ENCODE measurements at places on chromosomes 6 and 20. TPM values are rescaled to one million over a fixed set of nuclear protein-coding genes. Genes with fewer than 3 reads are reported as not detected.

MLN gene
- not detected for total RNA-seq

SLC17A1 gene
- total RNA-seq, result not detected

KHDC1L gene
- not detected for total RNA-seq

C20orf144 gene
- not detected for total RNA-seq

OPN5 gene
- not detected for total RNA-seq

ZNF451 gene
- 61.5 TPM for total RNA-seq

ZNF334 gene
- 5.9 TPM for total RNA-seq

TP53INP2 gene
- total RNA-seq, result 17.8 TPM

IRAK1BP1 gene
- total RNA-seq, result 3.6 TPM

- no peak for DNase-seq
Measured at GRCh38 chr6:79410806-79411205, 126.4 kb downstream of the LCA5 start.

DNA sequence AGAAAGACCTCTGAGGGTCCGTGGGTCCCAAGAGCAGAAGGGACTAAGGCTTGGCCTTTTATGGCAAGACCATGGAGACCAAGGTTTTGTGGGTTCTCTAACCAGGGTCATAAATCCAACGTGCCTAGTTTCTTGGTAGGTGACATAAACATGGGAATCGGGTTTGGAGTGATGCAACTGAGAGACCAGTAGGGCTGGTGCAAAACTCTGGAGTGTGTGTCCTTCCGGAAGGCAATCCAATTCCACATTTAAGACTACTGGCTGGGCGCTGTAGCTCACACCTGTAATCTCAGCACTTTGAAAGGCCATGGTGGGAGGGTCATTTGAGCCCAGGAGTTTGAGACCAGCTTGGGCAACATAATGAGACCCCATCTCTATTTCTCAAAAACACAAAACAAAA lies 116.5 kb upstream of the ARG1 start:
- no peak for DNase-seq

DNA sequence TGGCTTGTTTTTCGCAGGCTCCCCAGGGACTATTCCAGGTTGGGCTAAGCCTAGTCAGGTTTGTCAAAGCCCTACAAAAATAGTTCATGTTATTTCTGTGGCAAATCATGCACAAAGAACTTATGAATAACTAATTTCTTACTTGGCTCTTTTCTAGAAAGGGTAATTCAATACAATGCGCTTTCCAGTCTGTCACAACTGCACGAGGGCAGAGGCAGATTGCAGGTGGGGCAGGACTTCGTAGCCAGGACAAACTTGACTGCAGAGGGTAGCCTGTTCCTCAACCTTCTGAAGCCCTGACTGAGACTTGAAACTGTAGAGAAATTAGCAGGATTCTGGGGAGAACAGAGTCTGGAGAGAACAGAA lies 253.5 kb downstream of the QKI start:
- DNase-seq, result no peak

DNA sequence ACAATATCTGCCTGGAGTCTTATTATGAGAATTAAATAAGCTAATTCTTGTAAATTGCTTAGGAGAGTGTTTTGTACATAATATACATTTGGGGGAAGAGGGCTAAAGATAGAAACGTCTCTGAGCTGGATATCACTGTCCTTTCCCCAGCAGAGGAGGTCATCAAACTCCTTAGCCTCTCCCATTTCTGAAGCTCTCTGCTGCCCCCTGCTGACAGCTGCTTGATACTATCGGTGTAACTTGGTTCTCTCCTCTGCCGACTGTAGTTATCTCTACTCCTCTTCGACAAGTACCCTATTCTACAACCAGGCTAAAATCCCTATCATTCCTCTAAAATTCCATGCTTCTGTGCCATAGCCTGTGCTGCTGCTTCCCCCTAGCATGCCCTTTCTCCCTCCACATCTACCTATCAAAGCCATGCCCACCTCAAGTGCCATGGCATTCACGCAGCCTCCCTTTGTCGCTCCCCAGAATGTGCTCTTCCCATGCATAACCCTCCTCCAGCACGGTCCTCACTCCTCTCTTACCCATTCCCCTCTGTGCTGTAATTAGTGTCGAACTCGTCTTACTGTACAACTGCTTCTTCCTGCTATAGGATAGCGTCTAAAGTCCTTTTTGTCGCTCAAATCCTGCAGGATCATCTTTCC lies 101.2 kb downstream of the EPM2A start:
- peak; percentile 84 for DNase-seq

- no peak for DNase-seq
Measured at GRCh38 chr6:35453236-35453635, 1.1 kb downstream of the FANCE start.

GRCh38 chr6:141562186-141562811 lies 570.4 kb upstream of the GJE1 start:
- no peak for DNase-seq

- no peak for DNase-seq
Measured at GRCh38 chr6:111150577-111150976, 63.3 kb downstream of the SLC16A10 start.

DNA sequence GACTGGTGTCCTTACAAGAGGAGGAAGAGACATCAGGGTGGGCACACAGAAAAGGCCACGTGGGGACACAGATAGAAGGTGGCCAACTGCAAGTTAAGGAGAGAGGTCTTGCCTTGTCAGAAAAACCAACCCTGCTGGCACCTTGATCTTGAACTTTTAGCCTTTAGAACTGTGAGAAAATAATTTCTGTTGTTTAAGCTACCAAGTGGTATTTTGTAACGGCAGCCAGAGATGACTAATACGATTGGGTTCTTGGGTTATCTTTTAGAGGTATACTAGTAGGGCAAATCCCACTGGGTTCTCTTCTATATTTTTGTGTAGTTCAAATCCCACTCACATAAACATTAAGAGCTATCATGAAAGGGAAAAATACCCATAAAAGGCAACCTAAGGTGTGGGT lies 31.9 kb upstream of the ZBTB24 start:
- DNase-seq, result no peak

DNA sequence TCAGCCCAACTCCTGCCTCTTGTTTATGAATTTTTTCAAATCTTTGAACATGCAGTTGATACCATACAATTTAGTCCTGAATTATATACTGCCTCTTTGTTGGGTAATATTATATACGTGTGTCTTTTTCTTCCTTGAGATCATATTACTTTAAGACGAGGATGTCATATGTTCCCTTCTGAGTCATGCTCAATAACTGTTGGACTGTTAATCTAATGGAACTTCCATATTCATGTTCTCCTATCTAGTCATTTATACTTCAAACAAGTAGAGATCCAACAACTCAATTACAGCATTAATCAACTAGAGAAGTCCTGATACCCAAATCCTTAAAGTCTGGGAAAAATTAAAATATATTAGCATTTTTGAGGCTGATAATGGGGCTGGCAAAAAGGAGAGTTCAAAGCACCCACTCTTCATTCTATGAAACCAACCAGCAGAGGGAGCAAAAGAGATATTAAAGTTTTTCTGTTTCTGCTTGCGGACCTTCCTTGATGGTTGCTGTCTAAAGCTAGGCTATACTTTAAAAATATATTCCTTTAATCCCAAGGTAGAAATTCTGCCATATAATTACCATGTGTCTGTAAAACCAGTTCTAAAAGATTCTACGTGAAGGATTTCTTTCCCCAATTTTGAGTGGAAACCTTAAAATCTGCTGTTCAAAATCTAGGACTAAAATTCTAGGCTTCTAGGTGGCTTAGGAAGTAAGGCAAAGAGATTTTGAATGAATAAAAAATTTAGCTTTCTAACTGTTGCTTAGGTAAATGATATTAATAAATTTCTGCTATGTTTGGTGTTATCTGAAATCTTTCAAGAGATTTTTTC lies 498.9 kb downstream of the BCKDHB start:
- DNase-seq, result peak; percentile 16

- DNase-seq, result no peak
Measured at GRCh38 chr6:47476781-47477496, 650 bp upstream of the CD2AP start.

DNA sequence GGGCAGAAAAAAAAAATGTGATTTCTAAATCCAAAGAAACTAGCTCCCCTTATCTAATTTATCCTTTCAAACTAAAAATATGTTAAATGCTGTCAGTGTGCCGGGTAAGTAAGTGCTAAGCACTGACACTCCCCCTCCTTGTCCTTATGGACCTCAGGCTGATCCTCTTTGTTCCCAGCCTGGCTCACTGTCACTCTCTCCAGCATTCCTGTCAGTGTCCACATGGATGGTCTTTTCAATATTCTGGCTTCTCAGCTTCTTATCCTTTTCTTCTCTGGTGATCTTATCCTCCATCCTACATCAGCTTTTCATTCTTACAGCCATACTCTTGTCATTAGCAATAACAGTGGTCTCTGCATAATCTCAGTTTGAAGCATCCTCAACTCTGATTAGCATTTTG lies 55.0 kb downstream of the BCKDHB start:
- DNase-seq, result no peak

DNA sequence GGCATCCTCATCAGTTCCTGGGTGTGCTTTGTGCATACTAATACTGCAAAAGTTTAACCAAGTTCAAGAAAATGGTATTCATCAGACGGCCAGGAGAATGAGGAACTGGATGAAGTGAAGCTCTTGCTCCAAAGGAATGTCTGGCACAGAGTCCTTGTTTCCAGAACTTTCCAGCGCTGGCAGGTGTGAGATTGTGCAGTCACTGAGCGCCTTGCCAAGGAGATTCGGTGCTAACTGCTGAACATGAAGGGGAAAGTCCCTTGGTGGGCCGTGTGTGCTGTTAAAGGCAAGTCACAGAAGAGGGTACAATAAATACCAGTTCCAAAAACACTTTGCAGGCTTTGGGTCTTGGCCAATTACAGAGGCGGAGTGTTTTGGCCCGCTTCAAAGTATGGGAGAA lies 262.3 kb upstream of the SOX4 start:
- DNase-seq, result no peak

- no peak for DNase-seq
Measured at GRCh38 chr6:130995783-130996447, 67.1 kb downstream of the EPB41L2 start.

- no peak for DNase-seq
Measured at GRCh38 chr20:513429-513828, 30.2 kb downstream of the CSNK2A1 start.

- no peak for DNase-seq
Measured at GRCh38 chr6:75943381-75943780, 129.1 kb downstream of the IMPG1 start.

- no peak for DNase-seq
Measured at GRCh38 chr20:1577906-1578305, 20.4 kb upstream of the SIRPD start.

DNA sequence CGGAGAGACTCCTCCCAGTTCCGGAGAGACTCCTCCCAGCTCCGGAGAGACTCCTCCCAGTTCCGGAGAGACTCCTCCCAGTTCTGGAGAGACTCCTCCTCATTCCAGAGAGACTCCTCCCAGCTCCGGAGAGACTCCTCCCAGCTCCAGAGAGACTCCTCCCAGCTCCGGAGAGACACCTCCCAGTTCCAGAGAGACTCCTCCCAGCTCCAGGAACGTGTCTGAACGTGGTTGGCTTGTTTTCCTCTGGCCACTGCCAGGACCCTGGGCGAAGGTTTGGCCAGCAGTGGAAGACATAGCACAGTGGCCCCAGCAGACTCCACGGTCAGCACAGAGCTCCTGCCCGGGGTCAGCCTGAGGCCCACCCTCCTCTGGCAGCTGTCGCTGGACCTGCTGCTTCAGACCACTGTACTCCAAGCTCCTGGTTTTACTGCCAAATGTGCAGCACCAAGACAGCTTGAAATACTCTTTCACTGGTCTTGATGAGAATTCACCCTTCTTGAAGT lies 122.3 kb upstream of the AFDN start:
- DNase-seq, result no peak

DNA sequence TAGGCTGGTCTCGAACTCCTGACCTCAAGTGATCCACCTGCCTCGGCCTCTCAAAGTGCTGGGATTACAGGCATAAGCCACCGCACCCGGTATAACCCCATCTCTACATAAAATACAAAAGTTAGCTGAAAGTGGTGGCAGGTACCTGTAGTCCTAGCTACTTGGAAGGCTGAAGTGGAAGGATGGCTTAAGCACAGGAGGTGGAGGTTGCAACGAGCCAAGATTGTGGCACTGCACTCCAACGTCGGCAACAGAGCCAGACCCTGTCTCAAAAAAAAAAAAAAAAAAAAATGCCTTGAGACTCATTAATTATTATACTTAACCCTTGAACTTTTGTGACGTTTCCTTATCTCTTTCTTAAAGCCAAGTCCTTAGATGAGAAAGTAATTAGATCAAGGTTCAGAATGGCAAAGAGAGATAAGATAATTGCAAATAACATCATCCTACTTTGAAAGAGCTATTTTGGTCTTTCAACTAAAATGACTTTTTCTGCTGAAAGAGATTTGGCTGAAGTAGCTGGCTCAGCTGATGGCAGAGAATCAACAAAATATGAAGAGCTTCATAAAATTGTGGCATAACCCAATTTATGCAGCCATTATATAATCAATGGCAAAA lies 4.7 kb upstream of the SHLD1 start:
- DNase-seq, result no peak

- no peak for DNase-seq
Measured at GRCh38 chr20:10939331-10939941, 265.6 kb upstream of the JAG1 start.
